GDM1 (cell line): ENCODE measurements at places on chromosomes 6 and 20.

- no peak for DNase-seq
These were observed 154.9 kb downstream of the FARS2 start for GRCh38 chr6:5416250-5416649.

DNA sequence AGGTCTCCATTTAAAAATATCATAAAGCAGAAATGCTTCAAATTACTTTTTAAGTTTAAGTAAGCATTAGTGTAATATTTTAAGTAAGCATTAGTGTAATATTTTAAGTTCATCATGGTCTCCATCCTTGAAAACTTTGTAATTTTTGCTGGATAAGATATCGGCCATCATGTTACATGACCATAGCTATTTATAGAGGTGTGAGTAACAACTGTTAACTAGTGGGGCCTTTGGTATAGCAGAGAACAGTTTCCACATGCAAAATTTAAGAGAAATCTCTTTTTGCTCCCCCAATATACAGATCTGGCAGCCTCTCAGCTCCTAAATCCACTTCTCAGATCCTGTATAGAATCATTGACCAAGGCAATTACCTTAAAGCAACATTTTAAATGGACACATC lies 468 bp downstream of the TRDN start:
- no peak for DNase-seq

- DNase-seq = no peak
These were observed 20.4 kb upstream of the SYNJ2 start for GRCh38 chr6:157961153-157961831.

- peak; percentile 89 for DNase-seq
These were observed 130.3 kb upstream of the BTN3A2 start for GRCh38 chr6:26234421-26235301.

GRCh38 chr6:4510906-4511640 lies 265.1 kb upstream of the CDYL start:
- DNase-seq = no peak

GRCh38 chr6:116881236-116881635 lies 4.2 kb downstream of the RFX6 start:
- DNase-seq = no peak

DNA sequence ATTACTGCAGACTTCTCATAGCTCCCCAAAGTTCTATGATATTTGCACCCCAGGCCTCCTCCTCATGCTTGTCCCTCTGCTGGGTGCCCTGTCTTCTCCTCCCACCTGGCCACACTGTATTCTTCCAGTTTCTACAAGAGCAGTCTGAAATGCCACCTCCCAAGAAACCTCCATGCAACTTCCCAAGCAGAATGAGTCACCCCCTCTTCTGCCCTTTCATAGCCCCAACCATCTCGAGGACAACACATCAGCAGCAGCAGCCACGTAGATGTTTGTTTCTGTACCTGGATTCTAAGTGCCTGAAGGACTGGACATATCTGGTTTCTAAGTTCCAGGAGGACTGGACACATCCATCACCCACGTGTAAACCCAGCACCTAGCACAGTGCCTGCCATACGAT lies 6.6 kb upstream of the ULBP2 start:
- DNase-seq = no peak

DNA sequence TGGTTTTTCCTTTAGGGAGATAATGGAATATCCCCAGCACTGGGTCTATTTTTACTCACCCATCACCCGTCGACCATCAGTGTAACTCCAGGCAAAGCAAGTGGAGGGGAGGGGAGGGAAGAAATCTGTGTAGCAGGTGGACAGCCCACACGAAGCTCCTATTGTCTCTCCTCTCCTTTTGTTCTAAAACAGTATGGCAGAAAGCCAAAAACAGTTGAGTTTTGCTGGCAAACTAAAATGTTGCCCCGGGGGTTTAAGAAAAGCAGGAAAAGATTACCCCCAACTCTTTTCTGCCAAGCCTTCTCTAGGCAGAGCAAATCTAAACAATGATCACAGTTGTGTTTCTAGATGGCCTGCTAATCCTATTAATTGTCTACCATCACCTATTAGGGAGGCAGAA lies 89.7 kb downstream of the PREP start:
- no peak for DNase-seq

DNA sequence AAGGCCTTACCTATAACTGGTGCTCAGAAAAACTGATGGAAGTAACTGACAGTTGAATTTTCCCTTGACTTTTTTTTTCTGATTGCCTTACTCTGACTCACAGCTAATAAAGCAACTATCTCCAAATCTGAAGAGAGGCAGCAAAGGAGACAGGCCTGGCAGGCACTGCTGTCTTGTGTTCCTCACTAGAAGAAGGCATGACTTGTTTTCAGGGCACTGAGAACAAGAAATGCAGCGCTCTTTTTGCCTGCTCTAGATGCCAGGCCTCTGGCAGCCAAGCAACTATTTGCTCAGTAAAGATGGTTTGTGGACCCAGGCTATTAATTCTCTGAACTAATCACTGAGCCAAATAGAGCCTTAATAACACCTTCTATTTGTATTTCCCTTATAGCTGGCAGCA lies 155.1 kb downstream of the PRDM13 start:
- no peak for DNase-seq
